Activated T-cell treated with anti-CD3 and anti-CD28 coated beads, Interleukin-2, amount 50 U/mL, for 1 hour (primary cell): ENCODE measurements at places on chromosomes 3 and 15.

DNA sequence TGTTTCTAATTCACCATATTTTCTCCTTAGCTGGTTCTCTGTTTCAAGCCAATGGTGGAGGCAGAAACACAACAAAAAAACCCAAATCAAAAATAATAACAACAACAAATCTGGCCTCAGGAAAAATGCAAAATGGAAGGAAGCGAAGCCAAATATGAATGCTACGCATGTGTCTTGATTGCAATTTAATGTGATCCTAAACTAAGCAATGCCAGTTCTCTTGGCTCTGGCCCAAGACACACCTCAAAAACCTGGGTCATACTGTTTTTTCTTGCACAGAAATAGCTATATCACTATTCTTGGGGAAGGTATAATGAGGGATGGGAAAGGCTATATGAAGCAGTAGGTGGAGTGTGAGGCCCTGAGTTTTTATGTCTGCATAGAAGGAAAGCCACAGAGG, 724.7 kb downstream of the AGBL1 start:
- no peak for DNase-seq

- no peak for DNase-seq
These were observed 37.9 kb upstream of the SLCO2A1 start for GRCh38 chr3:134067531-134068161.

- no peak for DNase-seq
These were observed 48.9 kb downstream of the TCF12 start for GRCh38 chr15:56967336-56967735.

- DNase-seq: no peak
These were observed 63.2 kb upstream of the RASGRP1 start for GRCh38 chr15:38627689-38628277.

DNA sequence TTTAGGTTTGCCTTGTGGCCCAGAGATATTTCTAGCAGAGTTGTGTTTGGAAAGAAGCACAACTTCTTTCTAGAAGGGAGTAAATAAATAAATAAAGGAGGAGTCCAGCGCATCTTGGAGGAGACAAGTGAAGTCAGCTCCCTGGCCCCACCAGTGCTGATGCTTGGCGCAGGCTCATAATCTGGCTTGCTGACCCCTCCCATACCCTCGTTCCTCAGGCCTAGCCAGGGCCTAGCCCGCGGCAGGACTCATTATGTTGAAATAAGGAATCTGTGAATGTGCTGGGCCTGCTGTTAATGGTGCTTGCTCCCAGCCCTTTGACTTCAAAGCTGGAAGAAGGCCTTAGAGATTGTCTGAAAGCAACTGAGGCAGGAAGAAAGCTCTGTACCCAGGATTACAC, 3.1 kb downstream of the ZNF710 start:
- DNase-seq: no peak
